Inflammatory macrophage (primary cell): ENCODE measurements at places on chromosomes 4 and X.

- DNase-seq, result no peak
Observed at GRCh38 chr4:141026900-141027299, 106.4 kb downstream of the RNF150 start.

- DNase-seq, result no peak
Observed at GRCh38 chr4:47075262-47075661, 43.9 kb downstream of the GABRB1 start.

DNA sequence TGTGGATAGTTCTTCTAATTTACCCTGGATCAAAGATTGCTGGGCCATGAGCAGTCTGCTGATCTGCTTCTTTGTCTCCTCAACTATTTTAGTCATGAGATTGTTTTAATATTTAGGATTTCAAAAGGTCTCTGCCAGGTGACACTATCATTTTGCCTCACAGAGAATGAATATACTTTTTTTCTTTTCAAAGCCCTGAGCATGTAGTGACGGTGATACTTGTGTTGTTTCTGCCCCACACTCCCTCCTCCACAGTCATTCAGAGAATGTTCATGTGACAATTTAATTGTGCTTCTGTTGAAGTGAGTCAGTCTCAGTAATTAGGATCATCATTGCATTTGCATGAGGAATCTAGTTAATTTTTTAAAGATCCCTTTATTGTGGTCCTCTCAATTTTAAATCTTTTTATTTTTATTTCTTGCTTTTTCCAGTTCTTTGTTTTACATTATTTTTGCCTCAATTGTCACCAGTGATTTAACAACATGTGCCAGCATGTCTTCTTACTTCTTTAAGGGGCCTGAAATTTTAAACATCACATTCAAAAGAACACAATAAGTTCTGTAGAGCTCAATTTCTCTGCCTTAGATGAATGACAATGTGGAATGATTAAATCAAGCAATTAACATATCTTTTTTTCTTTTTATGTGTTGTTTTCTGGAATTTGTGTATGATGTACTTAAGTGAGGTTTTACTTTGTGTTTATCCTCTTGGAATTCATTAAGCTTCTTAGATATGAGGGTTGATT lies 12.3 kb downstream of the MMRN1 start:
- DNase-seq, result no peak

GRCh38 chr4:186144946-186145569 lies 40.6 kb downstream of the FAM149A start:
- DNase-seq, result no peak

DNA sequence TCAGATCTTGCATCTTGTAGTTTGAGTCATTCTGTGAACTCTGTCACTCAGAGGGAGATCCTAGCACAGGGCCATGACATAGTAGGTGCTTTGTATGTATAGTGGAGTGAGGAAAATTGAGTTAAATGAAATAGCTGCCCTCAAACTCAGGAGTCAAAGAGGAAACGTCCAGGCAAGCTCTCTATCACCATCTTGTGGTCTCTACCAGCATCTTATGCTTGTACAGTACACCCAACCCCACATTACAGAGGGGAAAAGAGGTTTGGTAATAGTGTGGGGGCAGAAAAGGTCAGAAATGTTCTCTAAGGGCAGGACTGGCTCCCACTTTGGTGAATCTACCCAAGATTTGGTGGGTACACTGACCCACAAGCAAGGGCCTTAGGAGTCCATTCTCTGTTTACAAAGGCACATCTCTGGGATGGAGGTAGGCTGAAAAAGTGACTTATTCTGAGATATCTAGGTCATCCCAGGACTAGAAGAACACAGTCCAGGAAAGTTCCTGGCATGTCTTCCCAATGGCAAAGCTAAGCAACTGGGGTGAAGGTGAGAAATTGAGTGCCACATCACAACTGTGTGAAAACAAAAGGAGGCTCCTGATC lies 131.8 kb downstream of the OR13H1 start:
- peak; percentile 3 for DNase-seq

- no peak for DNase-seq
Observed at GRCh38 chr4:99617374-99617773, 40.3 kb downstream of the C4orf54 start.

DNA sequence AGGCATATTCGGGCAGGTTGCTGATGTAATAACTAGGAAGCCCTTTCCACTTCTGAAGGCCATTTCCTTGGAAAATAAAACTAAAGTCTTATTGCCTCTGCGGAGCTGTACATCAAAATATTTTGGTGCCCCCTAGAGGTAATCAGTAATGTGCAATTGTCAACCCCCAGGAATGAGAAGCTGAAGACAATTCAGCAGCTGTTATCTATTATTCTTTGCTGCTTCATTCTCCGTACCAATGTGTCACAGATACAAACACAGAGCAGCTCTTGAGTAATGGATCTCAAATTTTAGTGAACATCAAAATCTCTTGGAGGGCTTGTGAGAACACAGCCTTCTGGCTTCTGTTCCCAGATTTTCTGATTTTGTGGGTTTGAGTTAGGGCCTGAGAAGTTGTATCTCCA lies 3.5 kb upstream of the SLIT2 start:
- peak; percentile 34 for DNase-seq

DNA sequence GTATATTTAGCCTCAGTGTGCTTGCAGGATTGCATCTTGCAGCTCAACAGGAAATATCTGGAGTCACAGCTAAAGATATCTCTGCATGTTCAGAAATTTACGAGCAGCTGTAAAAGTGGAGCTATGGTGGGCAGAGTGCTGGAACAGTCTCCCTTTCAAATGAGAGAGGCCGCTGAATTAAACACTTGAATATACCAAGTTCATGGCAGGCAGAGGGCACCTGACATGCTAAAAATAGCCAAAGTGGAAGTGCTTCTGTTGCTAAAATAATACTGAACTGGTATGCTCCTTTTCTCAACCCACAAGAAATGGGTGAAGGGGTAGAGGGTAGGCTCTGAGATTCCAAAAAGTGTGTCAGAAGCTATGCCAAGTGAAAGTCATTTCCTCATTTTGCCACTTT lies 98.1 kb downstream of the MGST2 start:
- DNase-seq, result peak; percentile 81

GRCh38 chrX:47296766-47297365 lies 64.1 kb downstream of the USP11 start:
- no peak for DNase-seq

DNA sequence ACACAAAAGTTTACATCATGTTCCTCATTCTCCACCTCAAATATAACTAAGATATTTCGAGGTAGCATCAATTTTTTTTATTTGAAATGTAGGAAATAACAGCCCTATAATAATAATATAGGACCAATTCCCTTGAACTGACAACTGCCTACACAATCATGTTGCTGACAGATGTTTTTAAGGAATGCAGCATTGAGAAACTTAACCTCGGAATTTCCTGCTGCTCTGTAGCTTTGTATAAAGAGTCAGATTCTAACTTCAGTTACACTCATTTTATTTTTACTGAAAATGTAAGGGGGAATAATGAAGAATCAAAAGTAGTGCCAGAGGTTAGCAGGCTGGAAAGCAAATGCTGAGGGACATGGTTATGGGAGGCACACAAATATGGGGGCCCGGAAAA lies 235.8 kb downstream of the RBMX2 start:
- DNase-seq, result no peak

DNA sequence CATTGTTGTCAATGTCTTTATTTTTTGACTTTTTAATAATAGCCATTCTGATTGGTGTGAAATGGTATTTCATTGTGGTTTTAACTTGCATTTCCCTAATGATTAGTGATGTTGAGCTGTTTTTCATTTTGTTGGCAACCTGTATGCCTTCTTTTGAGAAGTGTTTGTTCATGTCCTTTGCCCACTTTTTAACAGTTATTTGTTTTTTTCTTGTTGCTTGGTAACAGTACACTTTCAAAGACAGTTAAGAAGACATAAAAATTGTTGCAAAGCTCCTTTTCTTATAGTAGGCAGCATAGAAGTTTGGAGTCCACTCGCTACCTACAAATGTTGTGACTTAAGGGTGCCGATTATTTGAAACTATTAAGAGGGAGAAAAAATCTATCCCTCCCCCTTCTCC lies 48.7 kb upstream of the SLC7A11 start:
- no peak for DNase-seq

GRCh38 chr4:9979101-9979701 lies 42.1 kb downstream of the SLC2A9 start:
- no peak for DNase-seq
